Mesenteric fat pad (tissue), 1 donor: ENCODE measurements at places on chromosomes 4 and X. TPM values are rescaled to one million over a fixed set of nuclear protein-coding genes. Genes with fewer than 3 reads are reported as not detected.

- no peak for DNase-seq
Measured at GRCh38 chrX:6446582-6446981, 88.3 kb downstream of the VCX3A start.

- no peak for DNase-seq
Measured at GRCh38 chr4:19857380-19857779, 394.3 kb upstream of the SLIT2 start.

GRCh38 chr4:86291180-86291579 lies 68.7 kb downstream of the MAPK10 start:
- DNase-seq = no peak

DNA sequence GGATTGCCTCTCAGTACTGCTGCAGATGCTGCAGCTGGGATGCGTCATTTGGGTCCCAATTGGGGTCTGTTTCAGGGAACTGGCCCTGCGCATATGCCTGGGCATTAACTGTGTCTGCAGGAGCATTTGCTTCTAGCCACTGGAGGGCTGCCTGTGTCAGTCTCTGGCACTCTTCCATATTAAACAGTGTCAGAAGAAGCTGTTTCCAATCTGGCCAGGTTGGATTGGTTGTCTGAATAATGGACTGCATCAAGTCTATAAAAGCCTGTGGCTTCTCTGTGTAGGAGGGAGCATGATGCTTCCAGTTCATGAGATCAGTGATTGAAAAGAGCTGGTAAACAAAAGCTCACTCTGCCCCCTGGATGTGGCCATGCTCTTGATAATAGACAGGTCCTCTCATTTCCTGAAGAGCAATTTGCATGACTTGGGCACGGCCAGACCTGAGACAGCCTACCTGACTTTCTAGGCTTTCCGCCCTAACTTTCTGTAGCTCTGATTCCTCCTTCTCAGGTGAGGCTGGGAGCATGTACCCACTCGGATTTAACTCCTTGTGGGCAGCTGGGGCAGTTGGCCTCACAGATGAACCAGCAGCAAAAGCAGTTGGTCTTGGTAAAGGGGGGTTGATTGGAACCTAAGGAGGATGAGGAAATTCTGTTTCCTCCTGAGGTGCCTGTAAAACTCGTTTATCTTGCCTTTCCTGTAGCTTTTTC lies 29.2 kb downstream of the SULT1E1 start:
- DNase-seq = no peak

DTHD1 gene
- 0.39 TPM for total RNA-seq

GAGE12F gene
- total RNA-seq = not detected

CFAP99 gene
- total RNA-seq = not detected
